ENCODE measurements at places on chromosomes 6 and 20. TPM values are rescaled to one million over a fixed set of nuclear protein-coding genes. Genes with fewer than 3 reads are reported as not detected.

Gene EPHA7
- total RNA-seq: not detected

Gene ZNF341
- 3.0 TPM for total RNA-seq

Gene SERPINB6
- total RNA-seq: 114 TPM

Gene NRN1
- 3.3 TPM for total RNA-seq

Gene MAPK13
- 50.7 TPM for total RNA-seq

Gene UBE2J1
- 21.4 TPM for total RNA-seq

Gene SCRT2
- total RNA-seq: not detected

Gene CITED2
- total RNA-seq: 26.0 TPM

Gene VSX1
- not detected for total RNA-seq

Gene HLA-DPA1
- 11.4 TPM for total RNA-seq

DNA sequence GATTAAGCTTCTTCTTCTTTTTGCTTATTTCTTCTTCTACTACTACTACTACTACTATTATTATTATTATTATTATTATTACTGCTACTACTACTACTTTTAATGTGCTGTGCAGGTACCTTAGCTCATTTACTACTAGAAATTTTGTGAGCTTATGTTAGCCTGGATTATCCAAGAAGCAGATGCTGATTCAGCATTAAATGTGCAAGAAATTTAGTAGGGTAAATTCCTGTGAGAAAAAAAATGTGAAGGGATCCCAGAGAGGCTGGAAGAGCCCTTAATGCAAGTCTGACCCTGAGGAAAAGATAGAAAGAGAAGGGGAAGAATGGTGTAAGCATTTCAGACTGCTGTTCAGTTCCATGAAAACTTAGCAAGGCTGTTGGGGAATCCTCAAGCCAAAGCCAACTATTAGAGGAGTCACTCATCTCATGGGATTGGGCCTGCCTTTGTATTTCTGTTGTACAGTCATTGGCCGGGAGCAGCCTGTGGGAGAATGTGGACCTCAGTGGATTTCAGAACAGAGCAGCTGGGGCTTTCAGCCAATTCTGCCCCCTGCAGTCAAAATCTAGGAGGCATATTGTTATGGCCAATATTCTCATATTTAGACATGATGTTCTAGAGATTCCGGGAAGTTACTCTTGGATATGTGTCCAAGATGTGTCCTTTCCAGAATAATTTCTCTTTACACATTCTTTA is 37.2 kb upstream of the TSPYL1 start:
- H3K27me3 ChIP-seq: no peaks in the 10 kb centered on the region
- no peak overlapping the region for H3K27ac ChIP-seq
- H3K36me3 ChIP-seq: no peaks in the 10 kb centered on the region
- no peak overlapping the region for H3K4me3 ChIP-seq

- no peak overlapping the region for H3K4me3 ChIP-seq
- DNase-seq: no peak
- no peaks in the 10 kb centered on the region for H3K4me1 ChIP-seq
- peaks cover 3% of the 10 kb centered on the region for H3K36me3 ChIP-seq
- no peak overlapping the region for H3K27ac ChIP-seq
Measured at GRCh38 chr20:58492074-58492718, 23.0 kb downstream of the APCDD1L start.

DNA sequence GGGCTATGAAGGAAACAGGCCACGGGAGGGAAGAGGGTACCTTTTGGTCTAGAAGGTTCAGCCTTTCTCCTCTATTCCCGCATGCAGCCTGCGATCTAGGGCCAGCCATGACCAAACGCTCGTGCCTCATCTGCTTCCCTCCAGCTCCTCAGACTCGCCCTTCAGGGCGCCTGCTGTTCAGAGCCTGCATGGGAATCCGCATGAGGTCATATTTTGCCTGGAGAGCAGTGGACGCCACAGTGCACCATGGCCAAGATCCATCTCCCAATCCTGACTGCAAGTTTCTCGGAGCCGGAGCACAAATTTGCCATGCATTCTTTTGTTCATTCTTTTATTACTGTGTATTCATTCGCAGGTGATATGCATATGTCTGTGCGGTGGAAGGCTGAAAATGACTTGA is 608.1 kb downstream of the QKI start:
- no peak overlapping the region for H3K27ac ChIP-seq
- H3K36me3 ChIP-seq: no peaks in the 10 kb centered on the region
- DNase-seq: no peak
- H3K4me3 ChIP-seq: no peak overlapping the region

- H3K4me3 ChIP-seq: peak overlapping the region; percentile 98
- no peaks in the 10 kb centered on the region for H3K27me3 ChIP-seq
- H3K27ac ChIP-seq: peak overlapping the region; percentile 100
- peaks cover 65% of the 10 kb centered on the region for H3K4me1 ChIP-seq
Measured at GRCh38 chr6:127893541-127893940, 7.3 kb downstream of the THEMIS start.

GRCh38 chr6:112225691-112226090 is 28.7 kb downstream of the LAMA4 start:
- no peaks in the 10 kb centered on the region for H3K4me1 ChIP-seq
- H3K4me3 ChIP-seq: no peak overlapping the region
- no peak for DNase-seq
- H3K27me3 ChIP-seq: peaks cover 53% of the 10 kb centered on the region
- no peak overlapping the region for H3K27ac ChIP-seq

DNA sequence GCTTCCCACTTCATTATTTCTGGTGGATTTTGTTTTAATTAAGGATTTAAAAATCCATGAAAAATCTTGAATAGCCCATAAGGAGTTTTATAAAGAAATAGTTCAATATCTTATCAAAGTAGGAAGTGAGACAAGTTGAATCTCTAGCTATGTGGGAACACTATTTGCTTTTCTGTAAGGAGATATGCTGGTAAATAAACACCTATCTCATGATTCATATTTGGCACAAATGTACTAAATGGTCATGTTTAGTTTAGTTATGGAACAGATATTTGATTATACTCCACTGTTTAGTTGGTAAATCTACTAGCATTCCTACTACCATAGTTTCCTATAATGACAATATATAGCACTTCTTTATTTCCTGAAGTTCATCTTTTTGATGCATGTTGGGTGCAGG is 239.9 kb upstream of the CEP162 start:
- H3K27ac ChIP-seq: no peak overlapping the region
- H3K36me3 ChIP-seq: no peaks in the 10 kb centered on the region
- H3K4me1 ChIP-seq: no peaks in the 10 kb centered on the region
- no peak overlapping the region for H3K4me3 ChIP-seq

DNA sequence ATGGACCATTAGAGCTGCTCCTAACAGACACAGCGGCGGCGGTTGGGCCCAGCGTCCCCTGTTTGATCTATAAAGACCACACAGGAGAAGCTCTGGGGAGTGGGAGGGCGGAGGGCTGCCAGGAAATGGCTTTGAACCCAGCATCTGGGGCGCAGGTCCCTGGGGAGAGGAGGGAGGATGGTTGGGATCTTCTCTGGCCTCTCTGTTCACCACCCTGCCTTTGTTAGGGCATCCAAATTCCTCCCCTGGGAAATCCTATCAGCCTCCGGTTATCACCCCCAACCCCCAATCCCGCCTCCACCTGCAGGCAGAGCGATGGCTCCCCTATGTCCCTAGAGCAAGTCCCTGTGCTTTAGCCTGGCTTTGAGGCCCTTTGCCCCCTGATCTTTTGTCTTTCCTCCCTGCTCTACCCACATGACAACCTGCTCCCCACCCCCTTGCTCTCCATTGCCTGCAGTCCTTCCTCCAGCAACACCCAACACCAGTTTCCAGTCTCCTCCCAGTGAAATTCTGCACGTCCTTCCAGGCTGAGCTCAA is 7.1 kb downstream of the XKR7 start:
- H3K4me1 ChIP-seq: no peaks in the 10 kb centered on the region
- H3K27me3 ChIP-seq: peaks cover 34% of the 10 kb centered on the region
- H3K27ac ChIP-seq: no peak overlapping the region
- H3K4me3 ChIP-seq: no peak overlapping the region
- H3K36me3 ChIP-seq: no peaks in the 10 kb centered on the region

DNA sequence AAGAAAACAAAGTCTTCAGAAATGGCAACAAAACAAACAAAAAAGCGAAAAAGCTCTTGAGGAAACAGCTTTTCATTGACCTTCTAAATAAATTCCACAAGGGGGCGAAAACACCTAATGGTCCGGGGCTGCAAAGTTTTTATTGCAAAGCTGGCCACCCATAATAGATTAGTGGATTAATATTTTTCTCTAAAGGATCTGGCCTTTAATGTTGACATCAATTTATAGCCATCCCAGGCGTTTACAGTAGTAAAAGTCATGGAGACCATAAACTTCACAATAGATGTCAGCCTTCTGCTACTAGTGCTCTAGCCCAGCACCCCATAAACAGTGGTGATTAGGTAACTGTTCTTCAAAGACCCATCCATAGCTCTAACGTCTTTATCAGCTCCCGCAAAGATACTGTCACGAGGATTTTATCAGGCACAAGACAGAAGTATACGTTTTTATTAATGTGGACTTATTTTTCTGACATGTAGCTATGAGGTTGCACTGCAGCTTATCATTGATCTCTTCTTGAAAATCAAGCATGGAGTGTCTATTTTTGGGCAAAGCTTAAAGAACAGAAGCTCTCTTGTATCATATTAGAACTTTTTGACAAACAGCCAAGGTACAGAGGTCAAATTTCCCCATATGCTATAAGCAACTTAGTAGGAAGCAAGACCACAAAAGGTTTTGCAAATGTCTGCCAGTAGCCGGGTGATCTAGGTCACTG is 4.7 kb downstream of the CITED2 start:
- DNase-seq: peak; percentile 18
- no peaks in the 10 kb centered on the region for H3K27me3 ChIP-seq
- H3K36me3 ChIP-seq: peaks cover 4% of the 10 kb centered on the region
- H3K27ac ChIP-seq: peak overlapping the region; percentile 93
- peaks cover 47% of the 10 kb centered on the region for H3K4me1 ChIP-seq

DNA sequence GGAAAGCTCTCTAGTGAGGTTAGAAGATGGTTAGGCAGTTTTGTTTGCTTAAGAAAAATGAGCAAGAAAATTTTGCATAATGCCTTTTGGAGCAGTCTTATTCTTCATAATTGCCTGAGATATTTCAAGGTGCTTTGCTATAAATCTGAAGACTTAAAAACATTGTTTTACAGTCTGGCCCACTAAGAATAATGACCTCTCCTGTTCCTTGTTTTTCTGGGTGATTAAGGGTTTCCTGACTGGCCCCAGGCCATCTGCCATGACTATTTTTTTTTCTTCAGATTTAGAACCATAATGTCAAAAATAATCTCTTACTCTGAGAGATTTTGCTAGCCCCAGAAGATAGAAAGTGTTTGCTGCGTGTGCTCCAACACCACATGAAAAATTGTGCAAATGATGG is 72.3 kb upstream of the CENPW start:
- no peak for DNase-seq
- H3K27me3 ChIP-seq: no peaks in the 10 kb centered on the region
- no peak overlapping the region for H3K27ac ChIP-seq
- H3K4me1 ChIP-seq: no peaks in the 10 kb centered on the region

- H3K4me3 ChIP-seq: peak overlapping the region; percentile 96
- DNase-seq: no peak
- H3K27me3 ChIP-seq: peaks cover 4% of the 10 kb centered on the region
- H3K4me1 ChIP-seq: peaks cover 36% of the 10 kb centered on the region
- peak overlapping the region; percentile 90 for H3K27ac ChIP-seq
Measured at GRCh38 chr20:2663364-2663886, 591 bp downstream of the IDH3B start.

DNA sequence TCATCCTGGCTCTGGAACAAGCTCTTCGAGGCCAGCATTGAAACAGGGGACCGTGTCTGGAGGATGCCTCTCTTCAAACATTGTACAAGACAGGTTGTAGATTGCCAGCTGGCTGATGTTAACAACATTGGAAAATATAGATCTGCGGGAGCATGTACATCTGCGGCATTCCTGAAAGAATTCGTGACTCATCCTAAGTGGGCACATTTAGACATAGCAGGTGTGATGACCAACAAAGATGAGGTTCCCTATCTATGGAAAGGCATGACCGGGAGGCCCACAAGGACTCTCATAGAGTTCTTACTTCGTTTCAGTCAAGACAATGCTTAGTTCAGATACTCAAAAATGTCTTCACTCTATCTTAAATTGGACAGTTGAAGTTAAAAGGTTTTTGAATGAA is 3.6 kb upstream of the CDKN1A start:
- H3K4me3 ChIP-seq: no peak overlapping the region
- H3K4me1 ChIP-seq: peaks cover 36% of the 10 kb centered on the region
- peaks cover 3% of the 10 kb centered on the region for H3K36me3 ChIP-seq
- H3K27ac ChIP-seq: no peak overlapping the region

DNA sequence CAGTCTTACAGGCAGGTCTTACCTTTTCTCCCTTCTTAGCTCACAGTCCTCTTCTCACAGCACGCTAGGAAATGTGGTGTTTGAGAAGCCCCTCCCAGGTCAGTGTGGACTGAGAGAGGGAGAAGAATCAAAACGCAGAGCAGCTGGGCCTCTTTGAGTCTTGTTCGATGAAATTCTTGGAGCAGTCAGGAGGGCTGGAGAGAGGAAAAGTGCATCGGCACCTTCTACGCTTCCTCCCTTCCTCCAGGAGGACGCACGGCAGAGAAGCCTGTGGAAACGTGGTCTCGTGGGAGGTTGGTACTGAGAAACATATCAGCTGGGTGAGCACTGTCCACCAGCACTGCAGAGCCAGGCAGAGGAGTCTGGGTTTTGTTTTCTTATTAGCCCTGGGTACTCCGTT is 52.7 kb downstream of the TXLNB start:
- H3K4me1 ChIP-seq: no peaks in the 10 kb centered on the region
- H3K27ac ChIP-seq: no peak overlapping the region
- H3K36me3 ChIP-seq: peaks cover under 1% of the 10 kb centered on the region

GRCh38 chr20:37781626-37782025 is 87.8 kb downstream of the CTNNBL1 start:
- no peak overlapping the region for H3K4me3 ChIP-seq
- H3K27me3 ChIP-seq: no peaks in the 10 kb centered on the region
- H3K36me3 ChIP-seq: no peaks in the 10 kb centered on the region
- no peak for DNase-seq

- no peaks in the 10 kb centered on the region for H3K27me3 ChIP-seq
- H3K4me3 ChIP-seq: no peak overlapping the region
- DNase-seq: no peak
- H3K36me3 ChIP-seq: no peaks in the 10 kb centered on the region
Measured at GRCh38 chr6:113570161-113570560, 287.0 kb upstream of the MARCKS start.

Data from activated T-cell treated with anti-CD3 and anti-CD28 coated beads, Interleukin-2, amount 50 U/mL, for 72 hours (primary cell).